ENCODE measurements at places on chromosomes 1 and 21.

GRCh38 chr1:108565081-108565480 lies 5.2 kb downstream of the EEIG2 start:
- no peak for DNase-seq

DNA sequence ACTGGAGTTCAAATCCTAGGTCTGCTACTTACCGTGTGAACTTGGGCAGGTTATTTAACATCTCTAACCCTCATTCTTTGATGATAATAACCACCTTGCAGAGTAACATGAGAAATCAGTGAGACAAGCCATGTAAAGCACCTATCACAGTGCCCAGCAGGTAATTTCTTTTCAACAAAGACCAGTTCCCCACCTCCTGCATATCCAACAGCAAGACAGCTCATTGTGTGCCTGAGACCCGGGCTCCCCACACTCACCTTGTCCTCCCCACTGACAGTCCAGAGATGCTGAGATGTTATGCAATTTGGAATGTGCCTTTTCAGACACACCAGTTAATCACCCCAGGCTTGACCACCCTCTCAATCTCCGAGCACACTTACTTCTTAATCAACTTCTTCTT lies 367.6 kb upstream of the DAB1 start:
- no peak for DNase-seq

DNA sequence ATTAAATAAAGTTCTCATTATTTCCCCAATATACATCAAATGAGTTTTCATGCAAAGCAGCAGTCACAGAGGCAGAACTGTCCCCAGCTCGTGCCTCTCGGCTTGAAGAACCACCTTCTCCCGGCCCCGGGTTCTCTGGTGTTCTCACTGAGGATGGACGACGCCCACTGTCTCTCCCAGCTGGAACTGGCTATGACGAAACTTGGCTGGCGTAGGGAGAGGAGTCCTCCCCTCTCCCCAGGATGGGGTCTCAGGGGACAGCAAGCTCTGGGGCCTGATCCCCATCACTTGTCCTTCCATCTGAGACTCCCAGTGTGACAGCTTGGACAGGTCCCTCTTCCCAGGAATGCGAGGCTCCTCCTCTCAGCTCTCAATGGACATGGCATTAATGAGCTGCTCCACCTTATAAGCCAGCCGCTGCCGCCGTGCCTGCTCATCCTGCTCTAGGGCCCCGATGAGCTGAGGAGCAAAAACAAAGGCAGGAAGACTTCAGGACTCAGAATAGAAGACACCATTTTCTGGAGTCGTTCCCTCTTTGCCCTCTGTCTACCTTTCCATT lies 116.0 kb upstream of the CD34 start:
- DNase-seq = no peak

DNA sequence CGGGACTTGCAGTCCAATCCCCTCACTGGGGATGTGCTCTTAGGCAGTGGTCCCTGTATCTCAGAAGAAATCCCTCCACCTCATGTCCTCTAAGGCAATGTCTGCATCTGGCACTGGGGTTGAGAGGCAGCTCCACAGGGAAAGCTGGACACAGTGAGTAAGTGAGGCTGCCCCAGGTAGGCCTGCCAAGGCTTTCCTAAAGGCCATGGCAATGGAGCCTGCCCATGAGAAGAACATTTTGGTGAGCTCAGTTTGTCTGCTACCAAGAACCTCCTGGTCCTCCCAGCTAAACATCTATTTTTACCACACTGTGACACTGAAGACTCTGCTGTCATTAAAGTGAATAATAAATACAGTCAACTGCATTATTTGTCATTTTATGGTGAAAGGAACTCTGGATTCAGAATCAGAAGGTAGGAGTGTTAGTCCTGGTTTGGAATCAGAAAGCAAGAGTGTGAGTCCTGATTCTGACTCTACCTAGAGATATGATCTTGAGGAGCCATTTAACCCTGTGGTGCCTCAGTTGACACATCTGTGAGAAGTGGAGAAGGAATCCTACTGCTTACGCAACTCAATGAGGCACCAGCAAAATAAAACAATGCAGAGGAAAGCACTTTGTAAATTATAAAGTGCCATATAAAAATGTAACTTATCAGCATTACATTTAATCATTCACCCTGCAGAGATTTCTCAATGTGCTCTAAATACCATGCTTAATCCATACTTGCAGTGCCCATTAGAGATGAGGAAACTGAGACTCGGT lies 41.0 kb downstream of the TBX15 start:
- DNase-seq = no peak

GRCh38 chr1:162030759-162031280 lies 7.2 kb upstream of the OLFML2B start:
- DNase-seq = no peak

GRCh38 chr1:219302697-219303096 lies 129.0 kb downstream of the LYPLAL1 start:
- no peak for DNase-seq

DNA sequence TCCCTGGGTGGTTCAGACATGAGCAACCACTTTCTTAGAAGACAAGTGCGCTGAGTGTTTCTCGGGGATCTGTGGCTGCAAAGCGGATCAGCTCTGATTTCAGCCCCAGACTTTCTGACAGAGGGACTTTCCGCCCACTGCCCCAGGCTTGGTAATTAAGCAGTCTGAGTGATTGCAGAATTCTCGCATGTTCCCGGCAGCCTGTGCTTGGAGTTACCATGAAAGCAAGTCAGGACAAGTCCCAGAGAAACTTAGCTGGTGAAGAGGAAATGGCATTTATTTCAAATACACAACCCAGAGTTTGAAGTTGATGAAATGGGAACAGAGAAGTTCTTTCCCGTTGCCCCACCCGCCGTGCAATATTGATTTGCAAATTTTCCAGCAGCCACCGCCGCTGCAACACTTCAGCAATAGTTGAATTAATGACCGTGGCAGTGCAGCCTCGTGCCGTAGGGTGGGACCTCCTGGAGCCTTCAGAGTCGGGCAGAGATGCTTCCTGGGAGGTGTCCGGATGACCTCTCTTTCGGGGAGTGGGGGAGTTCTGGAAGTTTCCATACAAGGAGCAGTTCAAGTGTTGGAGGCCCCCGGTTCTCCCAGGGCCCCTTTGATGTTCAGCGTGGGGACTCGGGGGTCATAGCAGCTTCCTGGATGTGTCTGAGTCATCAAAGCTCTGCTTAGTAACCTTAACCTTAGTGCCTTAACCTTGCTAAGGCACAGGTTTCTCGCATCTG lies 134.7 kb downstream of the KAZN start:
- no peak for DNase-seq

DNA sequence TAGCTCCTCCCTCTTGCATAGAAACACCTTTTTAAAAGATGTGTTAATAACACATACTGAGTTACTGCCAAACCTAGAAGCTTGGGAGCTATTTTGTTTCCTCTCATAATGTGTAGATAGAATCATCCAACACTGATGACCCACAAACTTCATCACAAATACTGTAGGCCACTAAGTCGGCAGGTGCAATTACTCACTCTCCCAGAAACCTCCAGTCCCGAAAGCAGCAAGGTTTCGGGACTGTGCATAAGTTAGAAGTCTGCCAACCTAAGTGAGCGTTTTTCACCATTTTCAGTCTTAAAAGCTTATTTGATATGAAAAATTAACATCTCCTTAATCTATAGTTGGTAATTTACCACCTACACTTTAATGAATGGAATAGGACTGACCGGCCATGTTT lies 32.0 kb downstream of the C1orf198 start:
- DNase-seq = no peak

Measured in CD14-positive monocyte (primary cell).